Small intestine (tissue), 16 donors: ENCODE measurements at places on chromosomes 2 and 18. TPM values are rescaled to one million over a fixed set of nuclear protein-coding genes. Genes with fewer than 3 reads are reported as not detected.

The IL36RN gene
- polyA plus RNA-seq = not detected

- H3K36me3 ChIP-seq = peaks cover 9% of the 10 kb centered on the region
- DNase-seq = no peak
- H3K4me3 ChIP-seq = no peak overlapping the region
- H3K27ac ChIP-seq = no peak overlapping the region
- H3K4me1 ChIP-seq = no peaks in the 10 kb centered on the region
- H3K27me3 ChIP-seq = no peaks in the 10 kb centered on the region
Measured at GRCh38 chr2:86087936-86088850, 17.5 kb downstream of the POLR1A start.

DNA sequence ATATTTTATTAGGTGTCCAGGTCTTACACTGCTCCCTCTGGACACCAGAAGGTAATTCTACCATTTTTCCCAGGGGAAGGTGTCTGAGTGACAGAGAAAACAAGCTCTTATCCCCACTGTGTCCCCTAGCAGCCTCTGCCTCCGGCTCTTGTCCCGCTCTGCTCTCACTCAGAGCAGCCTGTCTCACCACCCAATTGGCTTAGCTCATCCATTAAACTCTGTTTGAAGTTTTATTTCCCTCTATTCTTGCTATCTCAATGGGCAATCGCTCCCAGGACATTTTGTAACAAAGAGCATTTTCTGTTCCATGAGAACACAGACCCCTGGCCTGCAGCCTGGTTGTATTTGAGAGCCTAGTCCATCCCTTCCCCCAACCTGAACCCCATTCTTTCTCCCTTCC lies 90.6 kb upstream of the LDAH start:
- no peak for DNase-seq
- H3K27ac ChIP-seq = no peak overlapping the region
- no peak overlapping the region for H3K4me3 ChIP-seq
- no peaks in the 10 kb centered on the region for H3K36me3 ChIP-seq

GRCh38 chr2:195848119-195848899 lies 191.3 kb downstream of the SLC39A10 start:
- no peaks in the 10 kb centered on the region for H3K4me1 ChIP-seq
- no peak overlapping the region for H3K27ac ChIP-seq
- no peaks in the 10 kb centered on the region for H3K36me3 ChIP-seq
- DNase-seq = no peak

DNA sequence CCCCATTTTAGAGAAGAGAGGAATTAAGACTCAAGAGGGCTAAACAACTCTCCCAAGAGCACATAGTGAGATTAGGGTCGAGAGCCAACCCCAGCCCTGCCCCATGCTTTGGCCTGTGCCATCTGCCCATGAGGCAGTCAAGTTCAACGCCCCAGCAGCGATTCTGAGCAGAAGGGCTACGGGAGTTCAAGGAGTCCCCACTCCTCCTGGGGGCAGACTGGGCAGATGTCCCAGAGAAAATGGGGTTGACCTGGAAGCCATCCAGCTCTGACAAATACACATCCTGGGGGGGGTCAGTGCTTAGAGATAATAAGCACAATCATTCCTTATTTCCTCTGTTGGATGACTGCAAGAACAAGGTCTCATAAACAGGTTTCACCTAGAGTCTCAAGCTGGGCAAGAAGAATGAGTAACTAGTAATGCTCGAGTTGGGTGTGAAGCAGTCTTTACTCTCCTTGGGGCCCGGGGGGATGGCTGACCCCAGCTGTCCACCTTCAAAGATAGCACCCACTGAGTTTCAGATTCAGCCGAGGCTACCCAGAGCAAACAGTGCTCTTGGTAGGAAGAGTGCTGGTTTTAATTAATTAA lies 716.4 kb downstream of the RNF144A start:
- no peaks in the 10 kb centered on the region for H3K36me3 ChIP-seq
- H3K27me3 ChIP-seq = no peaks in the 10 kb centered on the region
- H3K27ac ChIP-seq = no peak overlapping the region
- no peak overlapping the region for H3K4me3 ChIP-seq
- no peak for DNase-seq

DNA sequence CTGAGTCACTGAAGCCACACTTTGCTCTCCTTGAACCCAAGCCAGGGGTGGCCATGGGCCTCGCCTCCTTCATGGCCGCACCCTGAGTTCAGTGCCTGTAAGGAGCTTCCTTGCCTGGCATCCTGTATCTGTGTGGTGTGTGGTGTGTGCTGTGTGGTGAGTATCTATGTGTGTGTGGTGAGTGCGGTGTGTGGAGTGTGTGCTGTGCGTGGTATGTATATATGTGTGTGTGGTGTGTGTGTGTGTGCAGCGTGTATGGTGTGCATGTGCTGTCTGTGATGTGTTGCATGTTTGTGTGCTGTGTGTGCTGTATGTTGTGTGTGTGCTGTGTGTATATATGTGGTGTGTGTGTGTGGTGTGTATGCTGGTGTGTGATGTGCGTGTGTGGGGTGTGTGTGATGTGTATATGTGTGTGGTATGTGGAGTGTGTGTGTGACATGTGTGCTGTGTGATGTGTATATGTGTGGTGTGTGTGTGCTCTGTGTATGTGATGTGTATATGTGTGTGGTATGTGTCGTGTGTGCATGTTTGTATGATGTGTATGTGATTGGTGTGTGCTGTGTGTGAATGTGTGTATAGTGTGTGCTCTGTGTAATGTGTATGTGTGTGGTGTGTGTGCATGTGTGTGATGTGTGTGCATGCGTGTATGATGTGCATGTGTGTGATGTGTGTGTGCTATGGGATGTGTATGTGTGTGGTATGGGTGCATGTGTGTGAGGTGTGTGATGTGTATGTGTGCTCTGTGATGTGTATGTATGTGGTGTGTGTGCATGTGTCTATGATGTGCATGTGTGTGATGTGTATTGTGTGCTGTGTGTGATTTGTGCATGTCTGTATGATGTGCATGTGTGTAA lies 22.6 kb downstream of the PRELID3A start:
- DNase-seq = no peak
- H3K27ac ChIP-seq = no peak overlapping the region
- H3K36me3 ChIP-seq = no peaks in the 10 kb centered on the region
- H3K27me3 ChIP-seq = no peaks in the 10 kb centered on the region
- no peaks in the 10 kb centered on the region for H3K4me1 ChIP-seq

The TNFRSF11A gene
- polyA plus RNA-seq = 15.0 TPM

DNA sequence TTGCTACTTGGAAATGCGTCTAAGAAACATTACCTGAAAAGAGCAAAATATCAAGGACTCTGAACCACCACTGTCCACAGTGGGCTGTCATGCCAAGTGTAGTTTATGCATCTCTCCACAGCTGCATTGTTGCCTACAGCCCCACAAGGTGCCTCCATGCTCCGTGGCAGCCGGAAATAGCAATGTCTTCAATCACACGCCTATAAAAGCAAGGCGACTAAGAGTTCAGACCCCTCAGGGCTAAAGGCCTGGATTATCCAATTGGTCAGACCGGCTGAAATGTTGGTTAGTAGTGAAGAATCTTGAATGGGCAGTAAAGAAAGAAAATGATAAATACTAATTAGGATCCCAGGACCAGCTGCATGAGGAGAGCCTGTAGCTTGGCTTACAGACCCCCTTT lies 114.0 kb upstream of the SLC35G4 start:
- DNase-seq = no peak
- H3K4me1 ChIP-seq = no peaks in the 10 kb centered on the region
- H3K36me3 ChIP-seq = no peaks in the 10 kb centered on the region
- H3K27ac ChIP-seq = no peak overlapping the region
- no peak overlapping the region for H3K4me3 ChIP-seq
- H3K27me3 ChIP-seq = no peaks in the 10 kb centered on the region

The ASB18 gene
- not detected for polyA plus RNA-seq

DNA sequence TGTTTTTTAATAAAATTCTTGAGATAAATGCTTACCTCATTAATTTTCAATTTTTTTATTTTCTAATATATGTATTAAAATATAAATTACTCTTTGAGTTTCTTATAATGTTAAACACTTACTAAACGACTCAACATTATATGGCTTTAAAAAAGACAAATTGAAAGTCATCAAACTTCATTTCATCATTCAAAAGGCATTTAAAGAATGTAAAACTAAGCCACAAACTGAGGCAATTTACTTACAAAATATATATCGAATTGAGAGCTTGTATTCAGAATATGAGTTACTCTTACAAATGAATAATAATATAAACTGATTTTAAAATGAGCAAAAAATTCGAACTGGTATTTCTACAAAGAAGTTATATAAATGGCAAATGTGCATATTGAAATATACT lies 1262.2 kb upstream of the PIK3C3 start:
- H3K27me3 ChIP-seq = no peaks in the 10 kb centered on the region
- no peak for DNase-seq
- H3K4me3 ChIP-seq = no peak overlapping the region

DNA sequence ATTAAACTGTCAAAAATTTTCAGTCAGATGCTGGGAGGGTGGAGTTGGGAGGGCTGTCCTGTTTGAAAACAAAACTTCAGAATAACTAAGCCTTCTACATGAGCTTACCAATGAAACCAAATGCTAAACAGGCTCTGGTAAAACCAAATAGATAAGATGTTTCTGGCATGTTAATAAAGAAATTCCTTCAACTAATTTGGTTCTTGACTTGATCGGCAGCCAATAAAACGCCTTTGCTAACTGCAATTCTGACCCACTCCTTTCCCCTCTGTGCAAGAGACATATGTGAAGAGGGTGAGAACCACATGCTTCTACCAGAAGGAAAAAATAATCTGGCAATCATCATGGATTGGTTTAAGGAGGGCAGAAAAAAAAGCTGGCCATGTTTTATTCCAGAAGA lies 20.9 kb downstream of the MAP4K3 start:
- peaks cover 18% of the 10 kb centered on the region for H3K4me1 ChIP-seq
- H3K27ac ChIP-seq = no peak overlapping the region
- H3K27me3 ChIP-seq = no peaks in the 10 kb centered on the region
- no peaks in the 10 kb centered on the region for H3K36me3 ChIP-seq

The GALNT1 gene
- polyA plus RNA-seq = 18.4 TPM

DNA sequence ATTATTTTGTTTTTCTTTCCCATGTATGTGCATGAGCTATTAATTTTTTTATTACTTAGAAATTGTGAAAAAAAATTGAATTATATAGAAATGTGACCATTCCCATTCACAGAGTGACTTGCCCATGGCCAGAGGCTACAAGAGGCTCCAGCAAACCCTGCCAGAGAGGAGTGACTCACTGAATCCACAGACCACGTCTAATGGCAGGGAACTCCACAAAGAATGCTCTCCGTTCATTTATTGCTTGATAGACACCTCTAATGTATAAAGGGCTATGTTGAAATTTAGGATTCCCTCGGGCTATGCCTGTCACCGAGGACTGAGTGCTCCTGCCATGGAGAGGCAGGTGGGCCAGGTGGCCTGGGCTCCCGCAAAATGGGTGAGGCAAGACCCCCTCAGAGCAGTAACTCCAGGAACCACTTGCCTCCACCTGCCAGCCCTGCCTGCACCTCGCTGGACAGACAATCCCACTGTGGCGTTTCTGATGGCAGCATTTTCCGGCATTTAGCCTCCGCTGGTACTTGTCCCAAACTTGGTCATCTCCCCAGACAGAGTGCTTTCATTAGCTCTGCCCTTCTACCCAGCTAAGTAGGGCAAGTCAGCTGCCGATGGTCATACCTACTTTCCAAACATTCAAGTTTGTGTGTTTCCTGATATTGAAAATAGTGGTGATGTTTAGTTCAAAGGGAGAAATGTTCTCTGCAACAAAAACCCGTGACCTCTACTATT lies 200.3 kb downstream of the PRKCE start:
- H3K4me1 ChIP-seq = no peaks in the 10 kb centered on the region
- no peak for DNase-seq
- H3K27me3 ChIP-seq = no peaks in the 10 kb centered on the region
- H3K4me3 ChIP-seq = no peak overlapping the region

DNA sequence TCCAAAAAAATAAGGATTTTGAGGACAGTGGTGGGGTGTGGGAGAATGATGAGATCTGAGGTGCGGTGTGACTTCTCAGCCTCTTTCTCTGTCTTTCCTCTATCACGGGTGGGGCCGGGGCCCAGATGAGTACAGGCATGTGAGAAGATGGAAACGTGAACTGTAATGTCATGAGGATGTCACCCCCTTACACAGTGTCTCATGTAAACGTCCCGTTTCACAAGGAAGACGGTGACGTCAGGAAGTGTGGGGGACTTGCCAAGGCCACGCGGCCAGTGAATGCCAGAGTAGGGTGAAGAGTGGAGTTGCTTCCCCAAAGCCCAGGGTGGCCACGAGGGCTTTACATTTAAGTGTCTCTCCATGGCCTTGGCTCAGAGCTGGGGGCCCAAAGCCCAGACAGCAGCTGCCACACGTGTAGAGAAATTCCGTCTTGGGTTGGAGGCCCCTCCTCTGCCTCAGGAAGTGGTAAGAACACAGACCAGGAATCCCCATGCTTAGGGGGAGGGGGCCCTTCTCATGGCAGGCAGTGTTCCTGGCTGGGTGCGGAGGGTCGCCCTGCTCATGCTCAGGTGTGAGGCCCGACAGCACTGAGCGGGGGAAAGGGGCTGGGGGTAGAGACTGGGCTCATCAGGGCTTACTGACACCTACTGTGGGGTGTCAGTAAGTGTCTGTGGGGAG lies 80.9 kb upstream of the SMAD7 start:
- no peak for DNase-seq
- H3K36me3 ChIP-seq = no peaks in the 10 kb centered on the region
- no peak overlapping the region for H3K4me3 ChIP-seq
- H3K27ac ChIP-seq = no peak overlapping the region
- H3K27me3 ChIP-seq = no peaks in the 10 kb centered on the region
- no peaks in the 10 kb centered on the region for H3K4me1 ChIP-seq

DNA sequence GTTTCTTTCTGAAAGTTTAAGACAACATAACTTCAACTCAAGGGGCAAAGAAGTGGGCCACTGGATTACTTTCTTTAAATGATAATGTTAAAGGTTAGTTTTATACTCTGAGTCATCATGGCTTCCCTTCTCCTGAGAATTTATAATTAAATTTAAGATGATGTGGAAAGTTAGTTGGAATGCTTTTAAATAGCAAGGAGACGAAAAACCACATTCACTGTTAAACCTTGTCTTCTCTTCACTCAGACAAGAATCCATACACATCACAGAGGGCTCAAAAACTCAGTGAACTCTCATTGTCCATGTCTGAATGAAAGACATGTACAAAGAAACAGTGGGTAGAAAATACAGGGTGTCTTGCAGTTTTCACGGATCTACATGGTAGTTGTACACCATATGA lies 65.6 kb downstream of the COL5A2 start:
- no peaks in the 10 kb centered on the region for H3K4me1 ChIP-seq
- H3K27me3 ChIP-seq = no peaks in the 10 kb centered on the region
- DNase-seq = no peak
- no peak overlapping the region for H3K27ac ChIP-seq
- no peaks in the 10 kb centered on the region for H3K36me3 ChIP-seq
- no peak overlapping the region for H3K4me3 ChIP-seq

DNA sequence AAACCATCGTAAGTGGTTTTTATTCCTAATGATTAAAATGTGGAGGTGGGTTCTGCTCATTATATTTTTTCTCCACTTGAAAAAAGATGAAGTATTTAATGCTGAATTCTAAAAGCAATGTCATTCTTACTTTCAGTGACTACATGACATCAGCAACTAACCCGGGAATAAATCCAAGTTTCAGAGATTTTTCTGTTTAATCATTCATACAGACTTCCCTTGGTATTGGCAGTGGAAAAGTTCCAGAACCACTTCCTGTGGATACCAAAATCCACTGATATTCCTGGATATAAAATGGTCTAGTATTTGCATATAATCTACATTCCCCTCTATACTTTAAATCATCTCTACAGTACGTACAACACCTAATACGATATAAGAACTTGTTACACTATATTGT lies 128.6 kb downstream of the ZNF532 start:
- no peak overlapping the region for H3K27ac ChIP-seq
- DNase-seq = no peak
- H3K4me1 ChIP-seq = no peaks in the 10 kb centered on the region
- no peak overlapping the region for H3K4me3 ChIP-seq
- H3K27me3 ChIP-seq = no peaks in the 10 kb centered on the region

GRCh38 chr2:727071-727470 lies 49.9 kb upstream of the TMEM18 start:
- no peak for DNase-seq
- no peak overlapping the region for H3K4me3 ChIP-seq
- no peaks in the 10 kb centered on the region for H3K4me1 ChIP-seq
- H3K36me3 ChIP-seq = no peaks in the 10 kb centered on the region
